Right atrium auricular region (tissue), 2 donors: ENCODE measurements at places on chromosomes 16 and 17.

DNA sequence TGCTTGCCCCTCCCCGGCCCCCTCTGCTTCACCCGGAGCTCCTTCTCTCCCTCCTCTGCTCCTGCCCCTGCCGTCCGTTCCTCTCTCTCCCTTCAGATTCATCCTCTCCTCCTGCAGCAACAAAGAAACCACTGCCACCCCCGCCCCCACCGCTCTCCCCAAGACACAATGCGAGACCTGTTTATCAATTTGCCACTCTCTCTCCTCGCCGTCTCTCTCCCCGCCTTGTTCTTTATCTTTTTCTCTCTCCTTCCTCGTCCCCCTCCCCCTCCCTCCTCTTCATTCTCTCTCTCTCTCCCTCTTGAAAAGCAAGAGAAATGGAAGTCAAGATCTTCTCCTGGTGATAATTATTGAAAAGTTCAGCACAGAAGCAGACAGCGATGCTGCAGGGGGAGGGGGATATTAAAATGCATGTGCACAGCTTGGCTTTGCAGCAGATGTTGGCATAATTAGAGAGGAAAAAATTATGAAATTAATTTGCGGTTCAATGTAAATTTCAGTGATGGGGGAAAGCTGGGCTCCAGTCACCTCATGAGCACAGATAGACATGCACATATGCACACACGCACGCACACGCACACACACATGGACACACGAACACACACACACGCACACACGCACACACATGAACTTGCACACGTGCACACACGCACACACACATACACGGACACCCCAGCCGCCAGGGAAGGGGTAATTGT lies 58.1 kb upstream of the CBFA2T3 start:
- no peak overlapping the region for H3K27ac ChIP-seq
- H3K27me3 ChIP-seq: no peaks in the 10 kb centered on the region
- no peak for DNase-seq
- H3K4me3 ChIP-seq: no peak overlapping the region
- no peaks in the 10 kb centered on the region for H3K4me1 ChIP-seq

- DNase-seq: no peak
- H3K36me3 ChIP-seq: no peaks in the 10 kb centered on the region
- H3K4me3 ChIP-seq: no peak overlapping the region
- H3K27me3 ChIP-seq: no peaks in the 10 kb centered on the region
- H3K4me1 ChIP-seq: no peaks in the 10 kb centered on the region
Observed at GRCh38 chr17:6910987-6911603, 79.6 kb upstream of the TEKT1 start.

- no peaks in the 10 kb centered on the region for H3K27me3 ChIP-seq
- no peaks in the 10 kb centered on the region for H3K36me3 ChIP-seq
- H3K27ac ChIP-seq: no peak overlapping the region
- DNase-seq: no peak
Observed at GRCh38 chr17:66560691-66561090, 258.3 kb downstream of the PRKCA start.

DNA sequence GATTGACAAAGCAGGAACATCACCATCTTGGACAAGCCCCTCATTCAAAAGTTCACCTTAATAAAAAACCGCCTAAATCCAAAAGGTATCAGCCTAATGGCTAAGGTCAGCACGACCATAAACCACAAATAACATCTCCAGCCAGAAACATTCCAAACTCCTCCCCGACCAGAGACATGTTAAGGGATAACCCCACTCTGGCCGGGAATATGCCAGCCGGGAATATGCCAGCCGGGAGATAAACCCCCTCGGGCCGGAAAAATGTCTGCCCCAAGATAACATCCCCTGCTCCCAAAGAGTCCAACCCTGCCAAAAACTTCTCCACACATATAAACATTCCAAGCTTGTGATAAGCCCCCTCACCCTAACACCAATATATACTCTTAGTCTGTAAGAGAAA lies 1.4 kb downstream of the DHX33 start:
- H3K4me3 ChIP-seq: peak overlapping the region; percentile 88
- H3K36me3 ChIP-seq: peaks cover 8% of the 10 kb centered on the region
- H3K4me1 ChIP-seq: peaks cover 20% of the 10 kb centered on the region

DNA sequence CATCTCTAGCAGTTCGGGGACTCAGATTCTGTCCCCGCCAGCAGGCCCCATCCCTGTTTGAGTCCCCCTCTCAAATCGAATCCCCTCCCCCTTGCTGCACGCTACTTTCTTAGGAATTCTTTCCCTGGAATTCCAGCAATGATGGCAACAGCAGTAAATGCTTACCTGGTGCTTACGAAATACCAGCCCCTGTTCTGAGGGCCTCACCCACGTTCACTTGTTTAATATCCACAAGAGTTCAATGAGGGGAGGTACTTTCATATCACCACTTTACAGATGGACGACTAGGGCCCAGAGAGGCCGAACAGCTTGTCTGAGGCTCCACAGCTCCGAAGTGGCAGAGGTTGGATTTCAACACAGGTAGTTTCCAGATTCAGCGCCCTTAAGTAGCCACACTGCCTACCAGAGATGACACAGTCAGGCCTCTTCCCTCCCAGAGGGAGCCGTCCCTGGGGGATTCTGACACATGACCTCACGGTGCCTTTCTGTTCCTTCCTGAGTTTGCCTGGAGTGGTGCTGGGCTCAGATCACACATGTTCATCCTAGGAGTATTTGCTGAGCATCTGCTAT lies 120.7 kb upstream of the GSE1 start:
- H3K27me3 ChIP-seq: no peaks in the 10 kb centered on the region
- no peak for DNase-seq
- no peaks in the 10 kb centered on the region for H3K4me1 ChIP-seq
- H3K36me3 ChIP-seq: no peaks in the 10 kb centered on the region

DNA sequence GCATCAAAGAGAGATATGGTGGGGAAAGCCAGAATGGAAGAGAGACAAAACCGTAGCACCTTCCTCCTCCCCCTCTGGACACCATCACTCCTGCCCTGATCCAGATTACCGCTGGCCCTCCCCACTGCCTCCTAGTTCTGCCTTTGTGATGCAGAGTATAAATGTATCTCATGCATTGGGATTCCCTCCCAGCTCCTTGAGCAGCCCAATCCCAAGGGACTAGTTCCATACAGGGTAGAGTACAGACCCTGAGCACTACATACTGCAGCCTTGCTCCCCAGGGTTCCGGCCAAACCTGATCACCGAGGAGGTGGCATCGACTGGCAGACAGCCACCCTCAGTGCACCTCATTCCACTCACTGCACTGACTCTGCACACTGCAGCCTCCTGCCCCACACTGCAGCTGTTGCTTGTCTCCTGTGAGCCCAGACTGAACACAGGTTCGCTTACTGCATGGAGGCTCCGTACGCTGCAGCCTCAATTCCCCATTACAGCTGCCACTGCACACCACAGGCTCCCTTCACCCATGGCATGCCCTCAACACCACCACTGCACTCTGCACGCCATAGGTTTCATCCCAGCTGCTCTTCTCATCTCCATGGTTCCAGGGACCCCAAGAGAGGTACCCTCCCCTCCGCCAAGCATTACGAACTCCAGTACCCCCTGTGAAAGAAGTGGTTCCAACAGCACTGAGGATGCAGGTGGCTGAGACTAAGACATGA lies 1.7 kb upstream of the THRA start:
- H3K27ac ChIP-seq: no peak overlapping the region
- DNase-seq: no peak
- H3K4me3 ChIP-seq: no peak overlapping the region
- H3K4me1 ChIP-seq: peaks cover 46% of the 10 kb centered on the region
- no peaks in the 10 kb centered on the region for H3K36me3 ChIP-seq
- no peaks in the 10 kb centered on the region for H3K27me3 ChIP-seq

DNA sequence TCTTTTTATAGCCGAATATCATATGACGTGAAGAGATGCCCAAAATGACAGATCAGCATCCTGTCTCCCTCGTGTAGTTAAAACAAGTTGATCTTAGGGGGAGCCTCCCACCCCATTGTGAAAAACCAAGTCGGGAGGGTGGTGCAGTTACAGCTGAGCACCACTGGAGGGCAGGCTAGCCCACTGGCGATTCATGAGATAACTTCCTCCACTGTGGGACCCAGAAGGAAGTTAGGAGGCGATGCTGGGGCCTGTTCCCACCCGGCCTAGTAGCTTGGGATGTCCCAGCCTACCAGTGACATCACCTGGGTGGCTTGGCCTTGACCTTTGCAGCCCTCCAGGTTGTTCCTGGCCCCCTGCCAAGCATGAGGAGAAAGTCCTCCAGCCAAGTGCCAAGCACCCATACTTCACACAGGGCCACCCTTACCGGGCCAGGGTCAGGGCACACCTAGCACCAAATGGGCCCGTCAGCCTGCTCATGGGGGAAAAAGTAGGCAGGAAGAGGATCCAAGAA lies 8.1 kb upstream of the CPNE2 start:
- no peak overlapping the region for H3K27ac ChIP-seq
- H3K36me3 ChIP-seq: no peaks in the 10 kb centered on the region
- peak; percentile 83 for DNase-seq
- H3K4me3 ChIP-seq: no peak overlapping the region
- H3K27me3 ChIP-seq: no peaks in the 10 kb centered on the region

GRCh38 chr17:4657678-4658077 lies 16.2 kb upstream of the ALOX15 start:
- H3K27ac ChIP-seq: no peak overlapping the region
- DNase-seq: no peak
- H3K4me1 ChIP-seq: no peaks in the 10 kb centered on the region
- H3K4me3 ChIP-seq: no peak overlapping the region

- H3K4me3 ChIP-seq: no peak overlapping the region
- H3K27me3 ChIP-seq: peaks cover 8% of the 10 kb centered on the region
- H3K4me1 ChIP-seq: no peaks in the 10 kb centered on the region
- DNase-seq: no peak
Observed at GRCh38 chr16:84371553-84371865, 3.2 kb downstream of the ATP2C2 start.

- DNase-seq: no peak
- no peaks in the 10 kb centered on the region for H3K36me3 ChIP-seq
- H3K4me3 ChIP-seq: no peak overlapping the region
Observed at GRCh38 chr17:37361543-37361942, 14.2 kb upstream of the C17orf78 start.

GRCh38 chr17:53950207-53950857 lies 127.6 kb downstream of the KIF2B start:
- H3K27me3 ChIP-seq: no peaks in the 10 kb centered on the region
- no peaks in the 10 kb centered on the region for H3K36me3 ChIP-seq
- H3K27ac ChIP-seq: no peak overlapping the region
- H3K4me1 ChIP-seq: no peaks in the 10 kb centered on the region
- no peak overlapping the region for H3K4me3 ChIP-seq

DNA sequence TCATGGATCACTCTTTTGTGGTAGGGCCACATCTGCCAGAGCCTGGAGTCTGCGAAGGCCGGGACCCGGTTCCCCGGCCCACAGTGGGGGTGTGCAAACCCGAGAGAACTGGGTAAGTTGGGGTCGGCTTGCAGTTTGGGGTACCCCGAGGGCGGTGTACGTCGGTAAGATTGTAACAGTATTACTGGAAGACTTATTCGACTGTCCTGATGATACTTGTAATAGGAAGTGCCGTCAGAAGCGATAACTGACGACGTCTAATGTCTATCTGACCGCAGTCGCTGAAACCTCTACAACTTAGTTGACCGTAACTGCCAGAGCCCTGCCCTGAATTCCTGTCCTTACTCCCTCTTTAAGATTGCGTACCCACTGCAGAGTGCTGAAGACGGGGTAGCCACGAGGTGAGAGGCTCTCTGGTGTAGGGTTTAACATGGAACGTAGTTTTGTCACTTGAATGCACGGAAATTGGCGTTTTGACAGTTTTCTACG lies 24.0 kb downstream of the TRPV2 start:
- H3K27me3 ChIP-seq: no peaks in the 10 kb centered on the region
- no peaks in the 10 kb centered on the region for H3K4me1 ChIP-seq
- peak overlapping the region; percentile 83 for H3K27ac ChIP-seq

- H3K27ac ChIP-seq: peak overlapping the region; percentile 95
- peaks cover 32% of the 10 kb centered on the region for H3K36me3 ChIP-seq
- no peaks in the 10 kb centered on the region for H3K27me3 ChIP-seq
- DNase-seq: no peak
- H3K4me3 ChIP-seq: peak overlapping the region; percentile 80
- peaks cover 30% of the 10 kb centered on the region for H3K4me1 ChIP-seq
Observed at GRCh38 chr16:1493746-1494094, 560 bp downstream of the TELO2 start.

GRCh38 chr17:8681170-8681949 lies 50.8 kb upstream of the MYH10 start:
- H3K4me1 ChIP-seq: no peaks in the 10 kb centered on the region
- no peaks in the 10 kb centered on the region for H3K36me3 ChIP-seq
- H3K27me3 ChIP-seq: no peaks in the 10 kb centered on the region
- peak overlapping the region; percentile 71 for H3K27ac ChIP-seq

DNA sequence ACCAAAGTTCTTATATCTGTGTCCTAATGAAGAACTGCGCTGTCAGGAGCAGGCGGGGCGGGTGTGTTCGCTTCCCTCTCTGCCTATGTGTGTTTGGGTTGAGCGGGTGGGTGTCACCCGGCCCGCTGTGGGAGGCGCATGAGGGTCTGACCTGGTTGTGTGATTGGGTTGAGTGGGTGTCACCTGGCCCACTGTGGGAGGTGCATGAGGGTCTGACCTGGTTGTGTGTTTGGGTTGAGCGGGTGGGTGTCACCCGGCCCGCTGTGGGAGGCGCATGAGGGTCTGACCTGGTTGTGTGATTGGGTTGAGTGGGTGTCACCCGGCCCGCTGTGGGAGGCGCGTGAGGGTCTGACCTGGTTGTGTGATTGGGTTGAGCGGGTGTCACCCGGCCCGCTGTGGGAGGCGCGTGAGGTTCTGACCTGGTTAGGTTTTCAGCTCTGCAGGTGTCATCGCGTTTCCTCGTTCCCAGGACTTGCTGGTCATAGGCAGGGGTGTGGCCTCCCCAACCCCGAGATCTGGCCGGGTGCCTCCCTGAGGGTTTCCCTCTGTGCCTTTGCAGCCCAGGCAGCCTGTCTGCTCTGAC lies 69.6 kb upstream of the ZNF750 start:
- H3K27me3 ChIP-seq: no peaks in the 10 kb centered on the region
- no peak overlapping the region for H3K27ac ChIP-seq
- peaks cover 3% of the 10 kb centered on the region for H3K4me1 ChIP-seq
- H3K4me3 ChIP-seq: no peak overlapping the region

- no peak for DNase-seq
- H3K36me3 ChIP-seq: no peaks in the 10 kb centered on the region
- H3K27me3 ChIP-seq: no peaks in the 10 kb centered on the region
- H3K27ac ChIP-seq: no peak overlapping the region
- H3K4me1 ChIP-seq: no peaks in the 10 kb centered on the region
- no peak overlapping the region for H3K4me3 ChIP-seq
Observed at GRCh38 chr16:49179714-49180330, 101.8 kb downstream of the CBLN1 start.
